ENCODE measurements at places on chromosomes 3 and 15. TPM values are rescaled to one million over a fixed set of nuclear protein-coding genes. Genes with fewer than 3 reads are reported as not detected.

The SCAANT1 gene
- not detected for polyA plus RNA-seq

The VEPH1 gene
- polyA plus RNA-seq, result not detected

The MLH1 gene
- 19.7 TPM for polyA plus RNA-seq

The TRH gene
- polyA plus RNA-seq, result not detected

The ZNF620 gene
- 3.1 TPM for polyA plus RNA-seq
